Smooth muscle cell of the pulmonary artery (primary cell): ENCODE measurements at places on chromosomes 16 and 17. TPM values are rescaled to one million over a fixed set of nuclear protein-coding genes. Genes with fewer than 3 reads are reported as not detected.

The XPO6 gene
- 105 and 129 TPM in 2 replicates for total RNA-seq

The ARSG gene
- total RNA-seq = 4.8 and 6.3 TPM in 2 replicates

The CA7 gene
- not detected in 2 replicates for total RNA-seq

The ANKRD40CL gene
- total RNA-seq = not detected in 2 replicates

The TP53TG3B gene
- total RNA-seq = not detected in 2 replicates

The KRTAP1-1 gene
- not detected in 2 replicates for total RNA-seq

The DNASE1L2 gene
- 0.65 and 0.92 TPM in 2 replicates for total RNA-seq

The DOC2B gene
- total RNA-seq = not detected in 2 replicates

The ZFP3 gene
- 0.92 and 1.6 TPM in 2 replicates for total RNA-seq

The ADAM11 gene
- total RNA-seq = 0.26 and 0.79 TPM in 2 replicates

The GCGR gene
- total RNA-seq = not detected in 2 replicates

The GRIN2C gene
- total RNA-seq = 0.13 and 0.50 TPM in 2 replicates

The KRTAP4-3 gene
- total RNA-seq = not detected in 2 replicates

The TERF2IP gene
- 39.6 and 45.1 TPM in 2 replicates for total RNA-seq

The CCDC40 gene
- total RNA-seq = 1.8 and 1.9 TPM in 2 replicates

The GAST gene
- not detected in 2 replicates for total RNA-seq

The NUBP2 gene
- total RNA-seq = 43.3 and 54.7 TPM in 2 replicates

The GP1BA gene
- not detected in 2 replicates for total RNA-seq

The HCRT gene
- total RNA-seq = not detected in 2 replicates
